Mucosa of descending colon (tissue), 3 donors: ENCODE measurements at places on chromosomes 11 and 22. TPM values are rescaled to one million over a fixed set of nuclear protein-coding genes. Genes with fewer than 3 reads are reported as not detected.

Gene SLC7A4
- total RNA-seq = 4.0 TPM

Gene GLYATL1
- not detected for total RNA-seq

Gene SMIM38
- total RNA-seq = not detected

Gene KRTAP5-1
- not detected for total RNA-seq

Gene TTC17
- 100 TPM for total RNA-seq

Gene IGF2
- 7.6 TPM for total RNA-seq

Gene LINC01488
- not detected for total RNA-seq

Gene FAM89B
- 26.4 TPM for total RNA-seq

Gene RTN4R
- 3.5 TPM for total RNA-seq

Gene P4HA3
- 0.34 TPM for total RNA-seq

Gene APOA4
- total RNA-seq = not detected

Gene TRIM51
- total RNA-seq = not detected

Gene ABCG4
- 0.85 TPM for total RNA-seq

Gene MMP3
- 1.3 TPM for total RNA-seq

Gene PIM3
- total RNA-seq = 106 TPM

Gene PDGFB
- total RNA-seq = 5.4 TPM

Gene FJX1
- 0.36 TPM for total RNA-seq

Gene NELL1
- 0.73 TPM for total RNA-seq

Gene FIBP
- total RNA-seq = 35.8 TPM

Gene TRIM29
- total RNA-seq = 5.4 TPM

Gene SCO2
- total RNA-seq = not detected

Gene NNMT
- total RNA-seq = 65.9 TPM

Gene PRAME
- total RNA-seq = not detected

Gene GAL3ST3
- total RNA-seq = not detected

Gene DSCAML1
- total RNA-seq = 5.5 TPM

Gene KCNK7
- total RNA-seq = 1.7 TPM

Gene ART5
- not detected for total RNA-seq

Gene SLC37A2
- 6.2 TPM for total RNA-seq

Gene PRODH
- 4.9 TPM for total RNA-seq

Gene NPAS4
- total RNA-seq = 5.6 TPM

Gene SCGB1C1
- total RNA-seq = not detected

Gene TMEM218
- 16.1 TPM for total RNA-seq
